Astrocyte (in vitro differentiated cells and primary cell): ENCODE measurements at places on chromosomes 6 and 20. TPM values are rescaled to one million over a fixed set of nuclear protein-coding genes. Genes with fewer than 3 reads are reported as not detected.

DNA sequence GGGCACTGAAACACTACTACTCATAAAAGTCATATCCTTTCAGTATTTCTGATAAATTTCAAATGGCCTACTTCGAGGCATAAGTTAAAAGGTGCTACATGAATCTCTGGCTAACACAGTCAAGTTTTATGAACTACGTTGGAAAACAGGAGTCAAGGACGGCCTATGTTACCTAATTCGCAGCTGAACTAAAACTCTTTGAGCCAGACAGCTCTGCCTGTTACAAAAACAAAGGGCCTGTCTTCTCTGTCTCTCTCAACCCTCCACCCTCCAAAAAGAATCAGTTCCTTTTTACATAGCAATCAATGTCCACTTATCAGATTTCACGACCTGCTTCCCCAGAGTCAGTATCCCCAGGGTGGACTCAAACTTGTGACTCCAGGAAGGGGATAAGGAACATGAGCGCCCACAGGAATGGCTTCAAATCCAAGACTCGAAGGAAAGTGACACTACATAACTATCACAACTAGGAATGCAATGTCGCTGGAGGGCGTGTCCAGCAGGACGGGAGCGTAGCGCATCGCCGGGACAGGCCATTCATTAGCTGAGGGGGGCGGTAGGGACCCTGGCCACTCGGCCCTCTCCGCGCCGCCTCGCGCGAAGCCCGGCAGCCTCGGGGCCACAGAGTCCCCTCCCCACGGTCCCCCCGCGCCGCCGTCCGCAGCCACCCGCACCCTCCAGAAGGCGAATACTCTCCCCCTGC, 591 bp downstream of the IBTK start:
- peak; percentile 36 for DNase-seq
- peaks cover 3% of the 10 kb centered on the region for H3K36me3 ChIP-seq
- H3K4me1 ChIP-seq, result peaks cover 21% of the 10 kb centered on the region
- H3K4me3 ChIP-seq, result peak overlapping the region; percentile 86

The EDN1 gene
- total RNA-seq, result 54.8 and 64.4 TPM in 2 replicates

GRCh38 chr20:32967961-32968457, 36.2 kb downstream of the SUN5 start:
- peaks cover 3% of the 10 kb centered on the region for H3K4me1 ChIP-seq
- no peak overlapping the region for H3K4me3 ChIP-seq
- H3K27me3 ChIP-seq, result no peaks in the 10 kb centered on the region
- H3K36me3 ChIP-seq, result no peaks in the 10 kb centered on the region
- DNase-seq, result no peak

The TCP11 gene
- total RNA-seq, result not detected in 2 replicates

DNA sequence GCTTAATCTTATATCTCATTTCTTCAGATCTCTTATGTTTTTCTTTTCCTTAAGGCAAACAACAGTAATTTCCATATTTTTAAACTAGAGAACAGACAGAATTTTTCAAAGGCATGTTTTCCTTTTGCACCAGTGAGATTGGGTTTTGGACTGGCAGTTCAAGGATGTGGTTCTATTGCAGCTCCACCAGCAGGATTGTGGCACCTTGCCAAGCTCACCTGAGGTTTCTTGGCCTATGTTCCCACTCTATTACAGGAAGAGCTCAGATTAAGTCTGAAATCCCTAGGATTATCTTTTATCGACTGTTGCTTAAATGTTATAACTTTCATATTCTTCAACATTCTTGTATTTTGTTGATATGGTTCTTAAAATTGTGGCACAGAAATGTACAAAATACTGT, 218.9 kb downstream of the PLCB4 start:
- no peaks in the 10 kb centered on the region for H3K27me3 ChIP-seq
- no peak for DNase-seq
- H3K4me1 ChIP-seq, result peaks cover 5% of the 10 kb centered on the region
- H3K36me3 ChIP-seq, result no peaks in the 10 kb centered on the region
- H3K4me3 ChIP-seq, result no peak overlapping the region
- no peak overlapping the region for H3K27ac ChIP-seq

The EZR gene
- total RNA-seq, result 171 and 254 TPM in 2 replicates

GRCh38 chr20:33751775-33752174, 20.0 kb downstream of the ZNF341 start:
- H3K27me3 ChIP-seq, result no peaks in the 10 kb centered on the region
- DNase-seq, result no peak
- H3K4me1 ChIP-seq, result no peaks in the 10 kb centered on the region

The COX4I2 gene
- total RNA-seq, result not detected in 2 replicates

The SMLR1 gene
- not detected in 2 replicates for total RNA-seq

The BPI gene
- total RNA-seq, result not detected in 2 replicates

The FAM217A gene
- total RNA-seq, result not detected in 2 replicates

The ZNF318 gene
- total RNA-seq, result 9.8 and 10.9 TPM in 2 replicates

DNA sequence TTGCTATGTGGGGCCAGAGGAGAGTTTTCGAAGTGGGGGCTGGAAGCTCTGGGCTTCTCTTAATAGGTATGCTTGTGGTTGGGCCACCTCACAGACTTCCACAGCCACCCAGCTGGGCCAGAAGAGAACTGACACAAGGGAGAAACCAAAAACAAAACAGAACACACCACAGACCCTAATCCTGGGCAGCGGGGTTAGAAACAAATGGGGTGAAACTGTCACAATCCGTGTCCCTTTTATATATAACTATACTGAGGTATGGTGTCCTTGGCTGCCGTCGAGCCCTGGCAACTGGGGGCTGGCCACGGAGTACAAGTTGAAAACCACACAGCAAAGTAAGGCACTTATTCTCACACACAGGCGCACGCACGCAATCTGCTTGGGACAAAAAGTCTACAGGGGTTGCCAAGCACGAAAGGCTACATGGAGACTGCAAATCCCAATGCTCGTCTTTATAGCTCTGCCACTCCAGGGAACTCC, 78.3 kb downstream of the TRAM2 start:
- H3K27ac ChIP-seq, result peak overlapping the region; percentile 63
- H3K4me3 ChIP-seq, result no peak overlapping the region
- peaks cover 26% of the 10 kb centered on the region for H3K4me1 ChIP-seq
- peaks cover 35% of the 10 kb centered on the region for H3K36me3 ChIP-seq
- H3K27me3 ChIP-seq, result no peaks in the 10 kb centered on the region
- no peak for DNase-seq

DNA sequence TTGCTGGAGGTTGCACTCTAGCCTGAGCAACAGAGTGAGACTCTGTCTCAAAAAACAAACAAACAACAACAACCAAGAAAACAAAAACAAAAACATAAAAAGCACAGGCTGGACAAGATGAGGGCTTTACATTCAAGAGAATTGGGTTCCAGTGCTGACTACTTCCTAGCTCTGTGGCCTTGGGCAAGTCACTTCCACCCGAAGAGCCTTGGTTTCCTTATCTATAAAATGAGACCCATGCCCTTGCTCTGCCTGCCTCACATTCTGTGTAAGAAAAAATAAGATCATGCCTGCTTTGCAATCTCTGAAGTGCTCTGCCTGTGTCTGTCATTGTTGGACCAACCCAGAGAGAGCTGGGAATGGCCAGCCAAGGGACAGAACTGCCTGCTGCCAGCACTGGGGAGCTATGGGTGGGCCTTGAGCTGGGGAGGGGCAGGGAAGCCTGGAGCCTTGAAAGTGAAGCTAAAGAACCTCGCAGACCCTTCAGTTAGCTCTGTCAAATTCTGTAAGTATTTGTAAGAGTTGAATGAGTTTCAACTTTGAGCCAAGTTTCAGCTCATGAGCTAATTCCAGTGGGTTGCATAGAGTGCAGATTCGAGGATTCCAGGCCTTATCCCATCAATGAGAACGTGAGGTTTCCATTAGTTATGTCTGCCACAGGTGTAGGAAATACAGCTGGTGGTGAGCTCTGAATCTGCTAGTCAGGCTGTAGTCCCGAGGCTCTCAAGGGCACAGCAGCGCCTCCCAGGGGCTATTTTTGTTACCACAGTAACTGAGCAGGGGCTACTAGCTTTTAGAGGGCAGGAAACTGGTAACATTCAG, 93.2 kb downstream of the DLGAP4 start:
- H3K4me1 ChIP-seq, result no peaks in the 10 kb centered on the region
- DNase-seq, result no peak
- H3K27ac ChIP-seq, result no peak overlapping the region
- H3K4me3 ChIP-seq, result no peak overlapping the region
- peaks cover 38% of the 10 kb centered on the region for H3K27me3 ChIP-seq

GRCh38 chr6:29726571-29727194, 3.4 kb downstream of the HLA-F start:
- H3K27me3 ChIP-seq, result peaks cover 3% of the 10 kb centered on the region
- DNase-seq, result no peak
- H3K4me3 ChIP-seq, result no peak overlapping the region
- no peak overlapping the region for H3K27ac ChIP-seq

- peaks cover 8% of the 10 kb centered on the region for H3K4me1 ChIP-seq
- H3K27me3 ChIP-seq, result no peaks in the 10 kb centered on the region
- H3K27ac ChIP-seq, result peak overlapping the region; percentile 25
- peaks cover 5% of the 10 kb centered on the region for H3K36me3 ChIP-seq
These were observed 44.1 kb downstream of the SAMD3 start for GRCh38 chr6:130178692-130179091.

The FAM209B gene
- 0.60 TPM in 1 of 2 replicates, not detected in the other for total RNA-seq

DNA sequence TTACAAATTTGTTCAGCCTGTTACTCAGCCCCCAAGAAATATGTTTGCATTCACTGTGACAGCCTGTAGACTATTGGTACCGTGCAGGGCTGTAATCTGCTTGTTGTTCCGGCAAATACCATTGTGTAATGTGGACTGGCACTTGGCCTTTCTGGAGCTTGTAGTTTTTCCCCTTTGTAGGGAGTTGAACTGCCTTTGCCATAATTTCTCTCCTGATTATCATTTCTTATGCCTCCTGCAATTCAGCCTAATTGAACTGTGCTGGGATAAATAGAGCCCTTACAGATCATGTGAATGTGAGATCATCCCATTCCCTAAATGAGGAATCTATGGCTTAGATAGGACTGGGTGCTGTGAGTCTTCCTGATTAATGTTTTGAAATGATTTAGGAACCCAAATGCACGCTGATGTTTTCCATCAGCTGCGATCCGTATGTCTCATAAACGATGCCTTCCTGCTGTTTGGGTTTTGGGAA, 185.1 kb downstream of the JARID2 start:
- DNase-seq, result no peak
- H3K4me1 ChIP-seq, result peaks cover 42% of the 10 kb centered on the region
- H3K36me3 ChIP-seq, result no peaks in the 10 kb centered on the region
- no peaks in the 10 kb centered on the region for H3K27me3 ChIP-seq

The ZNF334 gene
- 8.5 and 9.3 TPM in 2 replicates for total RNA-seq

The FLRT3 gene
- total RNA-seq, result 6.9 and 14.6 TPM in 2 replicates

The SIRPG gene
- total RNA-seq, result not detected in 2 replicates

DNA sequence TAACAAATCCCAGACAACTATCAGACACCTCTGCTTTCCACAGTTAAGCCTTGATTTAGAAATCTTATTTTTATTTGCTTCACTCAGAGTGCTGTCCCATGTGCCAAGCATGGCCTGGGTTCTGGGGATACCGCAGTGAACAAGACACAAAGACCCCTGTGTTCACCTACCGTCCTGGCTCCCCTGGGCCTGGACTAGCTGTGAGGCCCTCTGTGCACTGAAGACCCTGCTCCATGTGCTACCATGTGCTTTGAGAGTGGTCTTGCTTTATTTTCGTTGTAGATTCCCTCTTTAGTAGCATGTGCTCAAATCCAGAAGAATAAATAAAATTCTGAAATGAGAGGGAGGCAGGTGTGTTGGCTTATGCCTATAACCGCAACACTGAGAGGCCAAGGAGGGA, 22.5 kb downstream of the SUMO4 start:
- H3K4me3 ChIP-seq, result no peak overlapping the region
- no peak overlapping the region for H3K27ac ChIP-seq
- no peak for DNase-seq
- H3K27me3 ChIP-seq, result no peaks in the 10 kb centered on the region
- H3K4me1 ChIP-seq, result peaks cover 5% of the 10 kb centered on the region

DNA sequence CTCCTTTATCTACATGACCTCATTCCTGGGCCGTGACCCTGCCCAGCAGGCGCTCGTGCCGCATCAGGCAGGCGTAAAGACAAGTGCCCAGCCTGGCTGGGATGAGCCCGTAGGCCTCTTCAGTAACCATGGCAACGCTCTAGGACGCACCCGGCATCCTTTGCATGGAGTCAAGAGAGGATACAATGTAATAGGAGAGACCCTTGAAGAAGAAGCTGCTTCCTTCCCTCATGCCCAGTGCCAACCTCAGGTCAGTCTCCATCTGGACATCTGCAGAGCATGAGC, 5.0 kb upstream of the LSM14B start:
- no peaks in the 10 kb centered on the region for H3K36me3 ChIP-seq
- DNase-seq, result no peak
- no peak overlapping the region for H3K4me3 ChIP-seq
- peaks cover 21% of the 10 kb centered on the region for H3K27me3 ChIP-seq
- H3K27ac ChIP-seq, result no peak overlapping the region

DNA sequence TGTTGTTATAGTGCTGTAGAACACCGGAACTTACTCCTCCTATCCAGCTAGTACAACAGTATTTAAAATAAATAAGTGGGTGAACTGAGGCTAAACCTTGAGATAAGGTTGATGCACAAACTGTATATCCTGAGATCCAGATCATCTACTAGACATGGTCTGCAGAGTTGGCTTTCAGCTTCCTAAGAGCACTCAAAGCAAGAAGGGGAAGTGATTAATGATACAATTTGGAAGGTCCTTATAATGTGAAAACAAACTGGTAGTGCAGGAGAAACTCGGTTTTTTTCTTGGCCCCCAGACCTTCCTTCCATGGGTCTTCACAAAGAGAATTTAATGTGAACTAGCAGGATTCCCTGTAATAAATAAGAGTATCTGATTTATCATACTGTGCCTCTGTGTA, 27.4 kb upstream of the RREB1 start:
- H3K4me1 ChIP-seq, result no peaks in the 10 kb centered on the region
- H3K27me3 ChIP-seq, result no peaks in the 10 kb centered on the region
- no peak overlapping the region for H3K27ac ChIP-seq
- no peak overlapping the region for H3K4me3 ChIP-seq

The TMEM170B gene
- 1.5 and 2.5 TPM in 2 replicates for total RNA-seq

GRCh38 chr6:35170166-35170565, 29.0 kb upstream of the TCP11 start:
- H3K27ac ChIP-seq, result peak overlapping the region; percentile 35
- no peaks in the 10 kb centered on the region for H3K27me3 ChIP-seq
- DNase-seq, result no peak
- no peaks in the 10 kb centered on the region for H3K36me3 ChIP-seq

DNA sequence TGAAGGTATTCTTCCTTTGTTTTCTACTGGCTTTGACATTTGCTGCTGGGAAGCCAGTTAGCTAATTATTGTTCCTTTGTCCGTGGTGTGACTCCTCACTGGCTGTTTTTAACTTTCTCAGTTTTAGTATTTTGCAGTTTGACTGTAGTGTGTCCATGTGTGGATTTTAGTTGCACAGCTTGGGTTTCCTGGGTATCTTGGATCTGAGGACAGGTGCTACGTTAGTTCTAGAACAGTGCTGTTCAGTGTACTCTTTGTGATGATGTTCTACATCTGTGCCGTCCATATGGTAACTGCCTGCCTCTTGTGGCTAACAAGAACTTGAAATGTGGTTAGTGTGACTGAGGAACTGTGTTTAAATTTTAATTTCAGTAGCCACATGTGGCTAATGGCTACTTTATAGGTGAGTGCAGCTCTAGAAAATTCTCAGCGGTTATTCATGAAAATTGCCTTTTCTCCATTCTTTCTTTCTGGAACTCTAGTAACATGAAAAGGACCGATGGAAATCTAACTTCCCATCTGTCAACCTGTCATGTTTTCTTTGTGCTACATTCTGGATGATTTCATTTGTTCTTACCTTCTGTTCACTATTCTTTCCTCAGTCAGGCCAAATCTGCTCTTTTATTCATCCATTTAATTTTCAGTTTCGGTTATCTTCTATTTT, 7.4 kb downstream of the SNX9 start:
- H3K4me1 ChIP-seq, result peaks cover 34% of the 10 kb centered on the region
- H3K4me3 ChIP-seq, result no peak overlapping the region
- no peaks in the 10 kb centered on the region for H3K27me3 ChIP-seq
- H3K36me3 ChIP-seq, result no peaks in the 10 kb centered on the region
- H3K27ac ChIP-seq, result no peak overlapping the region

The VSTM2L gene
- 17.7 and 18.5 TPM in 2 replicates for total RNA-seq

The PBOV1 gene
- total RNA-seq, result not detected in 2 replicates
